ENCODE measurements at places on chromosomes 16 and 17.

DNA sequence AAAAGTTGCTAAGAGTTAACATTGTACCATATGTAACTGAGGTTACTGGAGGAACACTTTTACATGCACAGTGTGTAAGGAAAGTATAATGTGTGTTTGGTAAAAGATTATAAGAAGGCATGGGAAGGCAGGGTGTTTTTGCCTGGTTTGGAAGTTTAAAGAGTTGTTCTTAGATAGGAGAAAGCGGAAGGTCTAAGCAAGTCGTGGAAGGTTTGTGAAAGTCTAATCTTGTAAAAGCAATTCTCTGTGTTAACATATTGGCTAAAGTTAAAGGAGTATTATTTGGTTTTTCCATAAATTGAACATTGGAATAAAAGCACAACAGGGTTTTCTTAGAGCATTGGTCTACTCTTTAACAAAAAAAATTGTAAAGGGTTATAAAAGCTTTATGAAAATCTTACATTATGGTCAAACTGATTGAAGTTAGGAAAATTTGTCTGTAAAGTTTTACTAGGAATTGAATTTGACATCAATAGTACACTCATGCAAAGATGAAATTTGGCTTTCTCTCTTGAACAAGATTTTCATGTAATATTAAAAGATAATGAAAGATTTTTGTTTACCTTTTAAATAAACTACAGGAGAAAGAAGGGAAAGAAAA is 4.7 kb upstream of the CANT1 start:
- no peak for DNase-seq

- DNase-seq, result no peak
Measured at GRCh38 chr17:16477255-16477654, 14.7 kb downstream of the LRRC75A start.

- no peak for DNase-seq
Measured at GRCh38 chr16:70758786-70759185, 42.2 kb downstream of the VAC14 start.

GRCh38 chr17:73609758-73610157 is 34.5 kb downstream of the SDK2 start:
- DNase-seq, result no peak

- DNase-seq, result no peak
Measured at GRCh38 chr17:8421571-8421970, 14.1 kb upstream of the NDEL1 start.

DNA sequence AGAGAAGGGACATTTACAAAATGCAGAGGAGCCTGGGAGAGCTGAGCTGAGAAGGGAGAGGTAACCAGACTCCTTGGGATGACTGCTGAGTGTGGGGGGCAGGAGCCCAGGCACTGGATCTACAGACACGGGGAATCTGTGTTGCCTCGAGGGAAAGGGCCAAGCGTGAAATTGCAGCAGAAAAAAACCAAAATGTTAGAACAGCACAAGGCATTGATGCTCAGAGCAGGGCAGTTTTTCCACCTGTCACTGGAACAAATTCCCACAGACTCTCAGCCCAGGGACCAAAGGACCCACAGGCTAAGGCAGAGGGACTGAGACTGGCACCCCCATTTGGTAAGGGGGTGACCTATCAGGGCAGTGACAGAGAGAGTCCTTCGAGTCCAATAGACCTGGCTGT is 2.0 kb downstream of the PITPNM3 start:
- no peak for DNase-seq

GRCh38 chr17:4341616-4341977 is 24.9 kb downstream of the UBE2G1 start:
- DNase-seq, result no peak

DNA sequence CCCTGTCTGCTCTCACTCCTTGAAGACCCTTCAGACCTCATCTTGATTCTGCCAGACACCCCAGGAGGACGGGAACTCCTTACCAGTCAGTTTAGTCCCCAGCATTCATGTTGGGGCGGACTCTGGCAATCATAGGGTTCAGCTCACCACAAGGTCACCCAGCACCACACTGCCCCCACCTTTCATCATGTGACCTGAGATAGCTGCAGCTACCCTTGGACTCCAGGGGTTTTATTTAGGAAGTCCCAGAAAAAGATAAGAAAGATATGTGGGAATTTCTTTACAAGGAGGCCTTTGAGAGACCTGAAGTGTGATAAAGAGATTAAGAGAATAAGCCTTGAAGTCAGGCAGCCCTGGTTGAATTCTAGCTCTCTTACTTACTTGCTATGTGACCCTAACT is 59.8 kb upstream of the NLK start:
- DNase-seq, result no peak

- DNase-seq, result no peak
Measured at GRCh38 chr17:40369923-40370322, 5.4 kb upstream of the GJD3 start.

- DNase-seq, result no peak
Measured at GRCh38 chr16:79532785-79533184, 67.8 kb downstream of the MAF start.

GRCh38 chr17:6137716-6138502 is 67.7 kb downstream of the WSCD1 start:
- DNase-seq, result no peak

DNA sequence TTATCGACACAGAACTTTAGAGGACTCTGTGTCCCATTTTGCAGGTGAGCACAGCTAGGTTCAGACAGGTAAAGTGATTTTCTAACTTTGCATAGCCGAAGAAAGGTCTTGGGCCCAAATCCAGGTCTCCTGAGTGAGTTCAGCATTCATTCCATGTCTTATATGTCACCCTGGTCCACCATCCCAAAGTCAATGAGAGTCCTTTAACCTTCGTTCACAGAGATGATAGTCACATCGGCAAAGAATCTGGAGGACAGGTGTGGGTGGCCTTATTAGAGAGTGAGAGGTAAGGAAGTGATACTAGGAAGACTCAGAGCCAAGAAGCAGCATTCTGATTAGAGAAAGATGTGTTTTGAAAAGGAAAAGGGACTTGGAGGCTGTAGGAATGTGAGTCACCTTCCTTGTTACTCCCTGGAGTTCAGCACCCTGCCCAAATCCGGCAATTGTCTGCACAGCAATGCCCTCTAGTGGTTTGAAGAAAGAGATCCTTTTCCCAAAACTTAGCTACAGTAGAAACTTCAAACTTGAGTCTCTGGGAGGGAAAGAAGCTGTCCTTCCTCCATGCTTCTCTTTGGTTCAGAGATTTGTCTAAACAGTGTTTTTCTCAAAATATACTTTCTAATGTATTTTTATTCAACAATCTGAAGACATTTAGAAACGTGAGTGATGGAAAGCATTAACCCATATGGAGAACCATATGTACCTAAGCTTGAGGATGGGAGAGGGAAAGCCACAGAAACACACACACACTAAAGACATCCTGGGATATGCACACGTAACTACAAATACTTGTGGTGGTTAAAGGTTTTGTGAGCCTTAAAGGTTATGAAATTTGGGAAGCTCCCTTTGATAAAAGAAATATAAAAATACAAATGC is 96.4 kb upstream of the SHISA6 start:
- DNase-seq, result no peak

GRCh38 chr17:33970279-33970678 is 284.8 kb upstream of the CCL2 start:
- DNase-seq, result no peak

DNA sequence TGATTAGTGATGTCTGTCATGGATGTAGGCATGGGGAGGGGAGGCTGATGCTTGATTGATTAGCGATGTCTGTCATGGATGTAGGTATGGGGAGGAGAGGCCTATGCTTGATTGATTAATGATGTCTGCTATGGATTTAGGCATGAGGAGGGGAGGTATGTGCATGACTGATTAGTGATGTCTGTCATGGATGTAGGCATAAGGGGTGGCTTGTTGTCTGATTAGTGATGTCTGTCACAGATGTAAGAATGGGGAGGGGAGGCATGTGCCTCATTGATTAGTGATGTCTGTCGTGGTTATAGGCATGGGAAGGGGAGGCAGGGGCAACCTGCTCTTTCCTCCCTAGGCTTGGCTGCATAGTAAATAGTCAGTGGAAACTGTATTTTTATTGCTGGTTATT is 409.4 kb downstream of the HAPSTR1 start:
- no peak for DNase-seq

Measured in stimulated activated CD8-positive, alpha-beta memory T cell treated with anti-CD3 and anti-CD28 coated beads, Interleukin-7, amount 100 ng/mL, for 1 hour (primary cell).